PC-9 (cell line): ENCODE measurements at places on chromosomes 4 and X. TPM values are rescaled to one million over a fixed set of nuclear protein-coding genes. Genes with fewer than 3 reads are reported as not detected.

RAB41 gene
- not detected in 2 replicates for total RNA-seq

DNA sequence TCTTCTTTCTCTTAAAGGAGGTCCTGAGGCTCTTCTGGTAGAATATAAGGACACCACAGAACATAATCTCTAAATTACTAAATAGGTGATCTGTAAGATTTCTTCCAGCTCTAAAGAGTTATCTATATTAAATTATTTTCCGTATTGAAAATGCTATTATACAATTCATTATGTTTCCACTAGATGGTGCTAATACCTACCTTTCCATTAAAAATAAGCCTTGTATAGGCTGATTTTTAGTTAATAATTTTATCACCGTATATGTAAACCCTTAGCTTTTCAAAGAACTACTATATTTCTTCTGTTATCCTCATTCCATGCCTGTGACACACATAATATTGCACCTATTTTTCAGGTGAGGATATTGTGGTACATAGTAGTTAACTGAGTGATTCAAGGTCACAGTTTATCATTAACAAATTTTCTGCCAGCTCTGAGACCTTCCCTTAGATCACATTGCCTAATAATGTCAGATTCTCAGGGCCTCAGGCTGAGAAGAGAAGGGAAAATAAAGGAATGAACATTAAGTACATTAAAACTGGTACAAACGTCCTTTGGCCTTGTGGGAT is 138.8 kb downstream of the TEX11 start:
- no peak for DNase-seq
- no peak overlapping the region for H3K27ac ChIP-seq
- no peaks in the 10 kb centered on the region; the same call in 1 of the 2 replicates for H3K27me3 ChIP-seq
- H3K4me1 ChIP-seq = no peaks in the 10 kb centered on the region
- no peak overlapping the region for H3K4me3 ChIP-seq

RLIM gene
- total RNA-seq = 30.1 and 32.9 TPM in 2 replicates

DNA sequence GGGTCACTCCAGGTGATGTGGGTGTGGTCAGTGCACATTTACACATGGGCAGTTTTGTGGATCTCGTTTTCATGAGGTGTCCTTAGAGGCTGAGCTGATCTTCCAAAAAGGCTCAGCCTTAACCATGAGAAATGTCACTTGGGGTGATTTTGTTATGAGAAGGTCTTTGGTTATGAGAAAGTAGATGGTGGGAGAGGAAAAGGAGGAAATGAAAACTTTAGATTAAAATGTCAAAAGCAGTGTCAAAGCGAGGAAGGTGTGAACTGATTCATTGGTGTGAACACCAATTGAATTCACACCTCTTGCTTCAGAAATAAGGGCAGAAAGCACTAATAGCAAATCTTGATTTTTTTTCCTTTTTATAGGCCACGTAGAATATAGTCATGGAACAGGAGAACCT is 100.2 kb upstream of the ANXA3 start:
- no peaks in the 10 kb centered on the region for H3K27me3 ChIP-seq
- no peaks in the 10 kb centered on the region for H3K4me1 ChIP-seq
- H3K36me3 ChIP-seq = no peaks in the 10 kb centered on the region
- no peak overlapping the region for H3K27ac ChIP-seq
- no peak overlapping the region for H3K4me3 ChIP-seq

- no peaks in the 10 kb centered on the region for H3K36me3 ChIP-seq
- no peak overlapping the region for H3K4me3 ChIP-seq
- H3K27me3 ChIP-seq = no peaks in the 10 kb centered on the region
- H3K27ac ChIP-seq = no peak overlapping the region
These were observed 11.4 kb downstream of the MAOB start for GRCh38 chrX:43870758-43871419.

NDNF gene
- total RNA-seq = not detected in 2 replicates

- H3K4me3 ChIP-seq = no peak overlapping the region
- peaks cover 11% of the 10 kb centered on the region for H3K4me1 ChIP-seq
- no peak overlapping the region for H3K27ac ChIP-seq
- no peaks in the 10 kb centered on the region for H3K36me3 ChIP-seq
These were observed 5.1 kb upstream of the APLN start for GRCh38 chrX:129659861-129660260.

- H3K36me3 ChIP-seq = no peaks in the 10 kb centered on the region
- H3K4me3 ChIP-seq = 0 out of 2 replicates have a peak overlapping the region, but pooled peaks have one; percentile 10
- peak; percentile 29 for DNase-seq
- H3K27me3 ChIP-seq = no peaks in the 10 kb centered on the region
These were observed 119.9 kb upstream of the HS3ST1 start for GRCh38 chr4:11548597-11549082.

BEX3 gene
- total RNA-seq = 120 and 130 TPM in 2 replicates

DCAF4L1 gene
- 0.15 and 0.23 TPM in 2 replicates for total RNA-seq

- no peak for DNase-seq
- no peaks in the 10 kb centered on the region for H3K4me1 ChIP-seq
- H3K4me3 ChIP-seq = no peak overlapping the region
- H3K27me3 ChIP-seq = no peaks in the 10 kb centered on the region
These were observed 246.3 kb upstream of the ANKRD50 start for GRCh38 chr4:124958847-124959246.

GRCh38 chrX:110755061-110755460 is 40.6 kb downstream of the CHRDL1 start:
- peak overlapping the region; percentile 81 for H3K27ac ChIP-seq
- no peaks in the 10 kb centered on the region for H3K36me3 ChIP-seq
- DNase-seq = peak; percentile 14
- H3K4me3 ChIP-seq = peak overlapping the region; percentile 23; the same call in 1 of the 2 replicates

MCF2 gene
- total RNA-seq = not detected in 2 replicates

DNA sequence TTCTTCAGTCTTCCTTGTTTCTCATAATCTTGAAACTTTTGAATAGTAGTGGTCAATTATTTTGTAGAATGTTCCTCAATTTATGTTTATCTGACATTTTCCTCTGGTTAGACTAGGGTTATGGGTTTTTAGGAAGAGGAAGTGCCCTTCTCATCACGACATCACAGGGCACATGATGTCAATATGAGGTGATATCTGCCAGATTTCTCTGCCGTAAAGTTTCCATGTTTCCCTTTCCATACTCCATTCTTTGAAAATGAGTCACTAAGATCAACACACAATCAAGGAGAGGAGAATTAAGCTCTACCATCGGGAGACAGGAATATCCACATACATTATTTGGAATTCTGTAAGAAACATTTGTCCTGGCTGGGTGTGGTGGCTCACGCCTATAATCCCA is 28.4 kb downstream of the RP2 start:
- H3K27ac ChIP-seq = no peak overlapping the region
- H3K36me3 ChIP-seq = no peaks in the 10 kb centered on the region
- DNase-seq = no peak
- H3K4me3 ChIP-seq = no peak overlapping the region
- no peaks in the 10 kb centered on the region for H3K27me3 ChIP-seq
- H3K4me1 ChIP-seq = no peaks in the 10 kb centered on the region

GRCh38 chrX:21487832-21488231 is 113.6 kb downstream of the CNKSR2 start:
- DNase-seq = no peak
- H3K4me3 ChIP-seq = no peak overlapping the region
- no peaks in the 10 kb centered on the region for H3K4me1 ChIP-seq
- H3K36me3 ChIP-seq = no peaks in the 10 kb centered on the region

GRCh38 chrX:97310373-97310772 is 426.7 kb downstream of the RPA4 start:
- H3K27ac ChIP-seq = no peak overlapping the region
- peaks cover 13% of the 10 kb centered on the region for H3K4me1 ChIP-seq
- DNase-seq = peak; percentile 71
- H3K4me3 ChIP-seq = no peak overlapping the region
- H3K27me3 ChIP-seq = no peaks in the 10 kb centered on the region

DNA sequence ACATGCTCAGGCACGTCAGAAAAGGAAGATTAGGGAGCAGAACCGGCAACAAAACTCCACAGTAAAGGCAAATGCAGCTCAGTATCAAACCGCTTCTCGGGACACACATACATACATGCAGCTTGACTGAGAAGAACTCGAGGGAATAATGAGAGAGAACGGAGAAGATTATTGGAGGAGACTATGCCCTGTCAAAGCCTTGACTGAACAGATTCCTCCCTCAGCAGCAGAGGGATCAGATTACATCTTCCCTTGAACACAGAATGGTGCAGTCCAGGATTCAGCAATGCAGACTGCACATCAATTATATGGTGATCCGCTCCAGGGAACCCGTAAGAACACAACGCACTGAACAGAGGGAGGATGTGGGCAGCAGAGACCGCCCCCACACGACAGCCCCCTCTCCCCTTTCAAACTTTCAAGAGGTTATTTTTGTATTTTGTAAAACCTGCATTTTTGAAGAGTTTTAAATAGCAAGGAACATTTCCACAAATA is 183.2 kb downstream of the FBXW7 start:
- H3K27me3 ChIP-seq = no peaks in the 10 kb centered on the region
- H3K27ac ChIP-seq = no peak overlapping the region
- H3K4me1 ChIP-seq = no peaks in the 10 kb centered on the region
- DNase-seq = no peak
- H3K36me3 ChIP-seq = no peaks in the 10 kb centered on the region
- H3K4me3 ChIP-seq = no peak overlapping the region

DNA sequence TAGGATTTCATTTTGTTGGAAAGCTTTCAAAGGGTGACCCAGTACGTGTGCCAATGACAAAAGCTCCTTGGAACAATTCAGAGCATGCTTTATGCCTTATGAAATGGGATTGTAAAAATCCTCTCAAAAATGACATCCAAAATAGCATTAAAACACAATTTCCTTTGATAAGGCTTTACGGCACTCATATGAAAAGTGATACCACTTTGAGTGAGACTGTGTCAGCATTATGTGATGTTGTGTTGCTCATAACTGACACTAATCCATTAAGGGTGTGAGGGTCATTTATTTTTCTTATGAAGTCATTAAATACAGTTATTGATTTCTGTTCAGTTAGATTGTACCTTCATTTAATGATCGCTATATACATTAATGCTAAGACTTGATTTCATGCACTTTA is 250.2 kb downstream of the TENM3 start:
- H3K4me1 ChIP-seq = no peaks in the 10 kb centered on the region
- DNase-seq = no peak
- no peak overlapping the region for H3K27ac ChIP-seq
- no peak overlapping the region for H3K4me3 ChIP-seq
- no peaks in the 10 kb centered on the region for H3K36me3 ChIP-seq

DNA sequence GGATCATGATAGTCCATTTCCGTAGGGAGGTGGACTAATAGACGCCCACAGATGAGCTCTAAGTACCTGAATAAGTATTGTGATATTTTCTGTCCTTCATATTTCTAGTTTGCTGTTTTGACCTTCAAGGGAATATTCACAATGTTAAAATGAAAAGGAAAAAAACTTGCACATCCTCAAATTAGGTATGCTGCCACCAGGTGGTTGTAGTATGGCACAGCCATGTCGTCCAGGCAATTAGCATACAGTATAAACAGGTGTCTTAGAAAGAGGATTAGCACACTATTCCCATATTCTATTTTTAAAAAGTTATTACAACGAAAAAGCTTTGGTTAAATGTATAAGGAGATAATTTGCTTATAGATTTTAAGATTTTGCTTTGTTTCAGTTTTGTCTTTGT is 802.0 kb downstream of the RPA4 start:
- no peaks in the 10 kb centered on the region for H3K27me3 ChIP-seq
- H3K4me1 ChIP-seq = no peaks in the 10 kb centered on the region

GRCh38 chr4:178215309-178215708 is 773.1 kb upstream of the AGA start:
- no peaks in the 10 kb centered on the region for H3K4me1 ChIP-seq
- H3K27ac ChIP-seq = no peak overlapping the region
- no peak for DNase-seq
- H3K27me3 ChIP-seq = no peaks in the 10 kb centered on the region

- H3K4me3 ChIP-seq = no peak overlapping the region
- no peaks in the 10 kb centered on the region for H3K27me3 ChIP-seq
- no peaks in the 10 kb centered on the region for H3K36me3 ChIP-seq
- DNase-seq = no peak
- H3K27ac ChIP-seq = no peak overlapping the region
- H3K4me1 ChIP-seq = no peaks in the 10 kb centered on the region
These were observed 117.9 kb upstream of the MED14 start for GRCh38 chrX:40853004-40853815.

MAP3K15 gene
- not detected in 2 replicates for total RNA-seq

KDM6A gene
- total RNA-seq = 12.2 and 20.5 TPM in 2 replicates

DNA sequence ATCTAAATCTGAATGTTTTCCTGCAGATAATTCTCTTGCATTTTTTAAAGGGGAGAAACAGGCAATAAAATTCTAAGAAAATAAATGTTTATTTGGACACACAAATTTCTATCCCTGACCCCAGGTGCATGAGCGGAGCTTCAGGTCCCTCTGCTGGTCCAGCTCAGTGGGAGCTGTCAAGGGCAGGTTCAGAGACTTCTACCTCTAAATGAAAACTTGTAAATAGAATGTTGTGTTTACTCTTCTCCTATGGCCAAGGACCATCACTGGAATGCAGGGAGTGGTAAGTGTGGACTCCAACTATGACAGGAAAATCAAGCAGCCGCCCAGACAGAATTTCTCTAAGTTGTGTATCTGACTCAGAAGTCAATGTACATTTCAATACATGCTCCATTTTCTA is 148.6 kb upstream of the TTC29 start:
- no peaks in the 10 kb centered on the region for H3K36me3 ChIP-seq
- no peak overlapping the region for H3K27ac ChIP-seq
- H3K27me3 ChIP-seq = no peaks in the 10 kb centered on the region
- no peaks in the 10 kb centered on the region for H3K4me1 ChIP-seq
- H3K4me3 ChIP-seq = no peak overlapping the region
- DNase-seq = no peak

- H3K27ac ChIP-seq = no peak overlapping the region
- DNase-seq = no peak
- no peak overlapping the region for H3K4me3 ChIP-seq
- H3K36me3 ChIP-seq = no peaks in the 10 kb centered on the region
- no peaks in the 10 kb centered on the region for H3K4me1 ChIP-seq
These were observed 25.8 kb upstream of the ARHGAP24 start for GRCh38 chr4:85448906-85449890.

GRCh38 chr4:82500435-82501153 is 61.2 kb downstream of the TMEM150C start:
- H3K36me3 ChIP-seq = no peaks in the 10 kb centered on the region
- H3K4me3 ChIP-seq = 0 out of 2 replicates have a peak overlapping the region, but pooled peaks have one; percentile 8
- no peak overlapping the region for H3K27ac ChIP-seq
- no peaks in the 10 kb centered on the region for H3K27me3 ChIP-seq
- peak; percentile 68 for DNase-seq
- peaks cover 13% of the 10 kb centered on the region for H3K4me1 ChIP-seq

MAGEC3 gene
- not detected in 2 replicates for total RNA-seq

GRCh38 chr4:144304025-144304424 is 163.5 kb upstream of the GYPA start:
- no peaks in the 10 kb centered on the region for H3K4me1 ChIP-seq
- no peak for DNase-seq
- H3K27me3 ChIP-seq = no peaks in the 10 kb centered on the region
- no peak overlapping the region for H3K4me3 ChIP-seq
- no peak overlapping the region for H3K27ac ChIP-seq

GRCh38 chrX:101977106-101977505 is 45.3 kb upstream of the ZMAT1 start:
- DNase-seq = no peak
- H3K4me3 ChIP-seq = no peak overlapping the region
- no peaks in the 10 kb centered on the region for H3K36me3 ChIP-seq
- H3K27me3 ChIP-seq = no peaks in the 10 kb centered on the region
- no peak overlapping the region for H3K27ac ChIP-seq

F8A1 gene
- total RNA-seq = 12.1 and 19.6 TPM in 2 replicates

SPANXB1 gene
- total RNA-seq = 24.3 and 31.4 TPM in 2 replicates
